ENCODE measurements at places on chromosomes 3 and 15.

GRCh38 chr3:171255236-171255806, 204.9 kb downstream of the TNIK start:
- peak; percentile 19 for DNase-seq

DNA sequence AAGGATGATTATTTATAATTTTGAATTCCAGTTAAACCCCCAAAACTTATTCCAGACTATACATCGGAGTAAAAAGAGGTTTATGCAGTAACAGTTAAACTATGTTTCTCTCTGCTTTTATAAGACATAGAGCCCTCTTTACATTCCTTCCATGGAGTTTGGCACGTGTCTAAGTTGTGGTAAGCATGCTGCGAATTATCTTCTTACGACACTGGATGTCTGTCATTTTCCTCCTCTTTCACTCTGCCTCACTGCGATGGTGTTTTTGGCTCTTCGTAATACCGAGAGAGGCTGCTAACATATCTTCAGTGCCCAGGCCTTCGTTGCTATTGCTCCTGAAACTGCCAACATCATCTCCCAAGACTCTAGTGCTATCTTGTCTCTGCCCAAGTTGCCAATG, 83.9 kb upstream of the TGFBR2 start:
- DNase-seq: no peak

GRCh38 chr3:178975320-178975719, 96.3 kb downstream of the ZMAT3 start:
- DNase-seq: no peak

DNA sequence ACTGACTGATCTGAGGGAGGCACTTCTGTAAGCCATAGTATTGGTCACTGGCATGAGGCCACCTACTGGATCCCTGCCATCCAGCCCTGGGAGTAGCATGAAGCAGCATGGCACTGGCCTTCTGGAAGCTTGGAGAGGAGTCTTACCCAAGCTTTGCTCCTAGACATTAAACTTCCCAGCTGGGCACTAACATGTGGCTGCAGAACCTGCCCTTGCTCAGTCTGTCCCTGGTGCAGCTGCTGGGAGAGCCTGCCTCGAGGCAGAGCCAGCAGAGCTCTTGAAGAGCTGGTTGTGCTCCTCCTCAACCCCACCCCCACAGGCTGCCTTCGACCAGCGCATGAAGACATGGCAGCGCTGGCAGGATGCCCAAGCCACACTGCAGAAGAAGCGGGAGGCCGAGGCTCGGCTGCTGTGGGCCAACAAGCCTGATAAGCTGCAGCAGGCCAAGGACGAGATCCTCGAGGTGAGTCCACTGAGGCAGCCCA, 17.1 kb upstream of the SNX22 start:
- no peak for DNase-seq

DNA sequence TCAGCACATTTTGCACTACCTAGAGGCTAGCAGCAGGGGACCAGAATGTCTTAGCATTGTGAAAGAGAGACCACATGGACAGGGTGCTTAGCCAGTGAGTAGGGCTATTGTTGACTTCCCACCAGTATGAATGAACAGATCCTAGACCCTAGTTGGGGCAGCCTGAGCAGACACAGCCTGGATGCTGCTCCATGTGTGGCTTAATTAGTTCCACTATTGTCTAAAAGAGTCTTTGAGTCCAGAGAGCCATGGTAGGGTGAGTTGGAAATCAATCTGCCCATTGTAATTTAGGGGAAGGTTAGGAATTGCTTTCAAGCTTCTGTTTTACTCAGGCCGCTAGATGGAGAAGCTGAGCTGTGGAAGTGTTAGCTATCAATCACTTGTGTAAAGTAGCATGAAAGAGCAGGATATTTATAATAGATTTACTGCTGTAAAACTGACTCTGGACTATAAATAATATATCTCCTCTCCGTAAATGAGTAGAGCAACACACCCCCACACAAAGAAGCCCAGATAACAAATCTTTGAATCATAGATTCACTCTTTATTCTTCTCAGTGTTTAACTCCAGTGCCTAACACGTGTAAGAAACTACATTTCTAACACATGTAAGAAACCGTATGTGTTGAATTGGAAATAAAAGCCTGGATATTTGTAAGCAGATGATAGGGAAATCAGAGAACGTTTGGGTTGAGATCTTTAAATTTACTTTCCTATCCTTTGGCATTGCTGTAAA, 4.1 kb upstream of the GCSAM start:
- DNase-seq: peak; percentile 64

DNA sequence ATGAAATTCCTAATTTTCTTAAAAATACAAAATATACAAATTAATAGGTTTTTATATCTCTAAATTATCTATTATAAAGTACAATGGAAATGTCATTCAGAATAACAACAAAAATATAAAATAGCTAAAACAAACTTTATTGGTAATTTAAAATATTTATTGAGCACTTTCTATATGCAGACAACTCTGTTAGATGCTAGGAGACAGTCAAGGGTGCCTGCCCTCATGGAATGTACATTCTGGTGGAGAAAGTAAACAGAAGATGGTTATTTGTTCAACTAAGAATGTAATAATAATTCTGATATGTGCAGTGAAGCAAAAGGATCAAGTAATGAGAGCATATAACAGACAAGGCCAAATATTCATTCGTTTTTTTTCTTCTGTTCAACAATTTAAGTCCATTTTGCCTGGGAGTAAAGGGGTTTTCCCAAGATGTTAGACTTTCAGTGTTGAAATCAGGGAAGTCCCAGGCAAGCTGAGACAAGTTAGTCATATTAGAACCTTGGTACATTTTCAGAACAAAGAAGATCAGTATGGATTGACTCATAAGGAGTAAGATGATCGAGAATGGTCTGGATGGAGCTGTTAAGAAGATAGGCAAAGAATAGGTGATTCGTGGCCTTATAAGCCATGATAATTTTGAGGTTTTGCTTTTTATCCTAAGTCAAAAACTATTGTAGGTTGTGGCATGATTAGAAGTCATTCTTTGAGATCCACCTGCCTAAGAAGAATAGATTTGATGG, 150.2 kb upstream of the MLF1 start:
- peak; percentile 6 for DNase-seq

GRCh38 chr3:131304890-131305289, 76.7 kb upstream of the NUDT16 start:
- DNase-seq: no peak

GRCh38 chr15:98914626-98915025, 93.0 kb downstream of the PGPEP1L start:
- DNase-seq: peak; percentile 68

GRCh38 chr15:49015896-49016295, 30.4 kb downstream of the SECISBP2L start:
- DNase-seq: no peak

DNA sequence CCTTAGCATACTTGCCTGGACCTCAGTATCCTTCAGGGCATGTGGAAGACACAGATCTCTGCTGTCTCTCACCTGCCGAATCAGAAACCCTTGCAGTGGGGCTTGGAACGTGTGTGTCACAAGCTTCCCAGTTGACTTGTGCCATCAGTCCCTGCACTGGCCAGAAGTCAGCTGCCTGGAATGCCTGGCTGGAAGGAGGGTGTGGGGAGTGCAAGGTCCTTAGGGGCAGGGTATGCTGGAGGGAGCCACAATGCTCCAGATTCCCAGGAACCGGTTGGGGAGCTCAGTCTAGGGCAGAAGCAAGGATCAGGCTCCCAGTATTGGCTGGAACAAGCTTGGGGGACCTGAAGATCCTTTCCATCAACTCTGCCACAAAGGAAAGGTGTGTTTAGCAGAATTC, 27.1 kb downstream of the SPSB4 start:
- DNase-seq: no peak

- peak; percentile 41 for DNase-seq
Measured at GRCh38 chr15:59436774-59437141, 1.2 kb upstream of the FAM81A start.

- DNase-seq: peak; percentile 81
Measured at GRCh38 chr15:75840659-75841058, 2.6 kb upstream of the UBE2Q2 start.

GRCh38 chr3:13120928-13121552, 47.8 kb upstream of the IQSEC1 start:
- no peak for DNase-seq

DNA sequence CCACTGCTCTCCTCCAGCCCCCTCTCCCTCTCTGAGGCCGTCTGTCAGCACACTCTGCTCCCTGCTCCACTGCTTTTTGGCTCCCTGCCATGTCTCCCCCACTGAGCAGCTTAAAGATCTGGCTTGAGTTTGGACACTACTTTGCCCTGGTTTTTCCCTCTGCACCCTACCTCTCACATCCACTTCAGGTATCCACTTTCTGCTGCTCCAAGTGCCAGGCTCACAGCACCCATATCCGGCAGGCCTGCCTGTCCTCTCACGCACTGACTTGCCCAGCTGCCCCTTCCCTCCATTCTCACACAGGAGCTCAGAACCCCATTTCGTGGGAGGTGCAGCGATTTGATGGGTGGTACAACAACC, 3.7 kb downstream of the DUOX1 start:
- DNase-seq: no peak

DNA sequence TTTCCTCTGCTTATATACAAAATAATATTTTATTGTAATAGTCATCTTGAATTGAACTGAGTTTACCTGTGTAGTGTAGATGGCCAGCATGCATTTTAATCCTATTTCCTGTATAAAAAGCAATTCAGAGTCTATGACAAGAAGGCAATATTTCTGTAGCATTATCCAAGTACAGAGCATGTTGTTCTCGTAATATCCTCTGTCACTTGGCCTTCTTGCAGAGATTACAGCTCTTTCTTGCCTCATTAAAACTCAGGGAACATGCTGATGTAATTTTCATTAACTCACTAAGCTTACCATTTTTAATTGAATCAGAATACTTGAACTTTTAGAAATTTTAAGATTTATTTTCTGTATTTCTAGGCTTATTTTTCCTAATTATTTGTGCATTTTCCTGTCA, 203.3 kb upstream of the AGTR1 start:
- DNase-seq: no peak

- DNase-seq: peak; percentile 48
Measured at GRCh38 chr15:82986442-82986780, 401 bp downstream of the RAMAC start.

DNA sequence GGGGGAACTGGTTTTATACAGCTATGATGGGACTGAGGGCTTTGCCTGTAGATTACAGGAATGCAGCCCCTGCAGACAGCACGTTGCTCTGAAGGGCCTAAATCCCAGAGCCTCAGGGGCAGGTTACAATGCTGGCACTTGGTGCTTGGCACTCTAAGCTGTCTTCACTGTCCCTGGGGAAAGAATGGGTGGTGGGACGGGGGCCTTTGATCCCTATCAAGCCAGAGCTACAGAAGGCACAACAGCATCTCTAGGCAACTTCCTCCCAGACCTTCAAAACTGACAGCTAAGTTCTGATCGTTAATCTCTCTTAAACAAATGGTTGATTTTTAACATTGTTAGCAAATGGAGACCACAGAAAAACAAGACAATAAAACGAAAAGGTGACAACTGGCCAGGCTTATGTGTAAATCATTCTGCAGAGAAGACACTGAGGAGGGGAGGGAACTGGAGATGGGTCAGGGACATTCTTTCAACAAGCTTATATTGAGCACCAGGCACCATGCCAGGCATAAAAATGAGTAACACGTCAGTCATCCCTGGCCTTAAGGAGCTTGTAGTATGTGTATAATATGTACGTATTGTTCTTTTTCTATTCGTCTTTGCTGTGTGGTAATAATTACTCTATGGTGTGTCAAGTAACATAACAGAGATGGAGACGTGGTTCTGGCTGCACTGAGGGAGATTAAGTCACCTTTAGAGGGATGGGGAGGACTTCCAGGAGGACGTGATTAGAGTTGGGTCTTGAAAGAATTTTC, 49.1 kb downstream of the CA12 start:
- peak; percentile 86 for DNase-seq

DNA sequence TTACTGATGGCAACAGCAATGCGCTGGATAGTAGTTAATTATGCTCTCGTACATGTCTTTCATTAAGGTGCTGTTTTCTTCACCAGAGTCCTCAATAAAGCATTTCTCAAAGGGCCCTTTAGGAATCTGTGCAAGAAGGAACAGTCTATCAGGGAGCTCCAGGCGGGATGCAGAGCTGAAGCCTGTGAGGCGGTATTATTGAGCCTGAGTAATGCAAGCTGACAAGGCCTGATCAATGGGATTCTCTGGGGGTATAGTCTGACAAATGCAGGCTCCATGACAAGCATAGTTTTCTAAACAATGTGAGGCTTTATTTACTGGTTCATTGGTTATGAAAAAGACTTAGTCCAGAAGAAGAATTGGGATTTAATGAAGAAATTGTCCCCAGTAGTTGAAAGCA, 530.9 kb upstream of the CBLB start:
- no peak for DNase-seq
